Pancreas (tissue), 10 donors: ENCODE measurements at places on chromosomes 5 and 9. TPM values are rescaled to one million over a fixed set of nuclear protein-coding genes. Genes with fewer than 3 reads are reported as not detected.
A peak's percentile ranks its signal among the peaks of the same experiment; 100 is the strongest.

PRUNE2 gene
- 3.4 TPM for total RNA-seq

RRAGA gene
- 27.0 TPM for total RNA-seq

- H3K27ac ChIP-seq, result no peak overlapping the region
- H3K36me3 ChIP-seq, result no peaks in the 10 kb centered on the region
- H3K4me3 ChIP-seq, result no peak overlapping the region
- no peaks in the 10 kb centered on the region for H3K27me3 ChIP-seq
Measured at GRCh38 chr9:35680331-35681105, 6.8 kb downstream of the CA9 start.

- no peaks in the 10 kb centered on the region for H3K27me3 ChIP-seq
- H3K27ac ChIP-seq, result no peak overlapping the region
- H3K36me3 ChIP-seq, result no peaks in the 10 kb centered on the region
- H3K4me3 ChIP-seq, result no peak overlapping the region
- no peaks in the 10 kb centered on the region for H3K4me1 ChIP-seq
Measured at GRCh38 chr5:38793099-38793498, 52.7 kb upstream of the OSMR start.

GHR gene
- 2.0 TPM for total RNA-seq

- H3K4me3 ChIP-seq, result no peak overlapping the region
- H3K27me3 ChIP-seq, result no peaks in the 10 kb centered on the region
- no peaks in the 10 kb centered on the region for H3K4me1 ChIP-seq
- H3K36me3 ChIP-seq, result no peaks in the 10 kb centered on the region
- no peak for DNase-seq
Measured at GRCh38 chr5:116502616-116503015, 72.0 kb downstream of the SEMA6A start.

DNA sequence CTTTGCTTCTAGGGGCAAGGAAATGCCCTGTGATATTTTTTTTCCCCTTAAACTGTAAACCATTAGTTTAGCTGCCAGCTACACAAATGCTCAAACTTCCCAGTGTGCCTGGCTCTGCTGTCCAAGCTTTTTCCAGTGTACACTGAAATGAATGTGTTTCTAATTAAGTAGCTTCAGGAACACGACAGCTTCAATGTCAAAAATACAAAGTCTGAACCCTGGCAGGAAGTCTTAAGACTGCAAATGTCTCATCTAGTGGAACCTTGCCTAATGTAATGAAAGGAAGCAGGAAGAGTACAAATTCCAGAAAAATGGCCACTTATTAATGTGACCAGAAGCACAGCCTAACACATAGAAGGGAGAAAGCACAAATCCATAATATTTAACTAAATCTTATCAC, 255.2 kb downstream of the CRB2 start:
- H3K36me3 ChIP-seq, result no peaks in the 10 kb centered on the region
- no peaks in the 10 kb centered on the region for H3K4me1 ChIP-seq
- H3K4me3 ChIP-seq, result no peak overlapping the region
- no peak overlapping the region for H3K27ac ChIP-seq

GRCh38 chr9:98142182-98142907, 23.3 kb upstream of the TRIM14 start:
- H3K4me3 ChIP-seq, result no peak overlapping the region
- no peaks in the 10 kb centered on the region for H3K27me3 ChIP-seq
- no peaks in the 10 kb centered on the region for H3K36me3 ChIP-seq
- no peak for DNase-seq

TDRD7 gene
- total RNA-seq, result 4.3 TPM

DNA sequence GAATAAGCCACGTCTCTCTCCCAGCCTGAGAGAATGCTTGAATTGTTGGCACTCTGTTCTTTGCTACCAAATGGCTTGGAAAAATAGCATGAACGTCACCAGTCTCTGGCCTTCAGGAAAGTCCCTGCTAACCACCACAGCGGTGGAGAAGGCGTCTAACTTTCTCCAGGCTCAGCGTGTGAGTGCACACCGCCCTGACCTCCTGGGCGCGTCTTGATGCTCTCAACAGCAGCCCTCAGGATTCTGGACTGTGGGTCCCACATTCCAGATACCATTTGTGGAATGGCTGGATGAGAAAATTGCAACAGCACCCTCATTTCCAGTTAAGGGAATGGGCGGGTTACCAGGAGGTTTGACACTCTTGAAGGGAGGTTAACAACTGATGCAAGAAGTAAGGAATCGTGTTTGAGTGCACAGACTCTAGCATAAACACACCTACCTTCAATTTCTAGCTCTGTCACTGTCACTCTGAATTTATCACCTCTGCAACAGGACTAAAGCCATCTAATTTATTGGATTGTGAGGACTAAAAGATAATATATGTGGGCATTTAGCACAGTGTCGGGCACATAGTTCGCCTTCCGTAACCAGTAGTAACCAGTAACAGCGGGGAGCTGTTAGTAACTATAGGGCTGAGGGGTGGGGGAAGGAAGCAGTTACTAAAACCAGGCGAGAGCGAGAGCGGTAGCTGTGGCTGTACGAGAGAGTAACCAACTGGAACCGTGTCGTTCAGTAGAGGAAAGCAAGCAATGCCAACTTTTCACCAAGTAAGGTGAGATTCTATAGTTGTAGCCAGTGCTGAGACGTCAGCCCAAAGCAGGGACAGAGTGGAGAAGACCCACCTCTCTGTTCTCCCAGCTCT, 807 bp upstream of the PLGRKT start:
- DNase-seq, result no peak
- H3K4me3 ChIP-seq, result peak overlapping the region; percentile 79
- H3K36me3 ChIP-seq, result no peaks in the 10 kb centered on the region

- no peaks in the 10 kb centered on the region for H3K36me3 ChIP-seq
- H3K4me1 ChIP-seq, result no peaks in the 10 kb centered on the region
- no peaks in the 10 kb centered on the region for H3K27me3 ChIP-seq
- H3K4me3 ChIP-seq, result no peak overlapping the region
- DNase-seq, result no peak
- no peak overlapping the region for H3K27ac ChIP-seq
Measured at GRCh38 chr5:16952968-16953671, 17.0 kb upstream of the MYO10 start.

GRCh38 chr5:90020575-90021538, 388.7 kb downstream of the CETN3 start:
- DNase-seq, result no peak
- H3K27ac ChIP-seq, result peak overlapping the region; percentile 56

DNA sequence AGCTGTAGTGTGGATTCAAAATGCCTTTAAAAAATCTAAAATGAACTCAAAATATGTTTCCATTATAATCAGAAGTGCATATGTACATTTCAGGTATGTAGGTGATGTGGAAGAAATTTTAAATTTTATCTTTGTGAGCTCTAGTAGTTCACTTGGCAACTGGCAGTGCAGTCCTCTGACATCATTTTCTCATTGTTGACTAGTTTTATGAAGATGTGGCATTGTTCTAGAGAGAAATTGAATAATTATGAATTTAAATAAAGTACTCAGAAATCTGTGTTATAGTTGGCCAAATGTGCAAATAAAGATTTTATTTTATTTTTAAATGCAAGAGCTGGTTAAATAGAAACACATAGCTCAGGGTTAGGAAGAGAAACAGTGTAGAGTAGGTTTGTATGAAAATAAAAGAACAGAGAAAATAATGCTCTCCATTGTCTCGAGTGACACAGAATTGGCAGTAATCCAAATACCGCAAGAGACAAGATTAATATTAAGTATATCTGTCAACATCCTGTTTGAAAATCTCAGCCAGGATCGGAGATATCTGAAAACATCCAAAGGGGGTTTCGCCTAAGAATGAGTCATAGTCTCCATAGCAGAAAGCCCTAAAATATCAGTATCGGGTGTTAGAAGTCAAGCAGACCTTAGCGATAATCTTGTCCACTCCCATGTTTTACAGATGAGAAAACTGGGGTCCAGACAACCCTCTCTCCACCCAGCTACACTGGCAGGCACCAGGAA, 189.4 kb downstream of the CCDC192 start:
- no peak overlapping the region for H3K4me3 ChIP-seq
- no peaks in the 10 kb centered on the region for H3K36me3 ChIP-seq

DNA sequence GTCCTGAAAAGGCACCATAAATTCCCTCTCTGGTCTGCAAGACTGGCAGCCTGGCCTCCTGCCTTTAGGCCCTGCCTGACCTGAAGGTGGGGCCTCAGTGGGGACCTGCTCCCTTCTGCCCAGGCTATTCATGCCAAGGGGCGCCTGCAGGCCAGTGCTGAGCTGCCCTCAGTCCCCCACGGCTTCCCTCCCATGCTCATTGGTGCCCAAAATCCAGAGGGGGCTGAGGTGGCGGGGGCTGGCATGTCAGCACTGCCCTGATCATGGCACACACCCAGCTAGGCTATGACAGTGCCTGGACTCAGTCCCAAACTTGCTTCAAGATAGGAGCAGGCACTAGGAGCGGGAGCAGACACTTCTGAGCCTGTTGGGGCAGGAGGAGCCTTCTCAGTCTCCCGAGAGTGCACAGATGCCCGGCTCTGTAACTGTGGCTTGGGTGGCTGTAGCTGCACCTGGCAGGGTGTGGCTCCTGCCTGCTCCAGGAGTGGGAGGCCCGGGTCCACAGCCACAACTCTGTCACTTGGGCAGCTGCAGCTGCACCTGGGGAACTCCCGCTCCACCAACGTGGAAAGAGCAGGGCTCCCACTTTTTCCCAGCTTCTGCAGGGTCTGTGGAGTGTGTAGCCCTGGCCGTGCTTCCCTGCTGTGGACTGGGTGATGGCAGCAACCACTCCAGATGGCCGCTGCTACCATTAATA, 49.0 kb downstream of the NDUFAF2 start:
- DNase-seq, result no peak
- H3K4me3 ChIP-seq, result no peak overlapping the region
- no peaks in the 10 kb centered on the region for H3K27me3 ChIP-seq
- H3K27ac ChIP-seq, result no peak overlapping the region
- H3K4me1 ChIP-seq, result peaks cover 6% of the 10 kb centered on the region

GRCh38 chr5:132761321-132762240, 14.4 kb downstream of the CCNI2 start:
- DNase-seq, result no peak
- H3K27ac ChIP-seq, result no peak overlapping the region
- H3K4me1 ChIP-seq, result no peaks in the 10 kb centered on the region
- no peaks in the 10 kb centered on the region for H3K36me3 ChIP-seq
- H3K4me3 ChIP-seq, result no peak overlapping the region
- H3K27me3 ChIP-seq, result no peaks in the 10 kb centered on the region
